ENCODE measurements at places on chromosomes 3 and 15. TPM values are rescaled to one million over a fixed set of nuclear protein-coding genes. Genes with fewer than 3 reads are reported as not detected.

Gene FEM1B
- 56.5 TPM for total RNA-seq

Gene SKOR1
- 2.4 TPM for total RNA-seq

Gene RYR3
- total RNA-seq: 5.3 TPM

Gene HCLS1
- 311 TPM for total RNA-seq

Gene ARNT2
- not detected for total RNA-seq

Gene TMEM115
- 32.4 TPM for total RNA-seq

Gene TGM4
- total RNA-seq: not detected

Gene PIGZ
- total RNA-seq: 0.22 TPM

Gene IQCF5
- not detected for total RNA-seq

Gene INKA1
- 1.8 TPM for total RNA-seq

Gene FBXL22
- 1.4 TPM for total RNA-seq

Gene TLNRD1
- total RNA-seq: 15.9 TPM

Gene PCSK6
- total RNA-seq: 3.0 TPM

Gene CPNE9
- total RNA-seq: 0.35 TPM

DNA sequence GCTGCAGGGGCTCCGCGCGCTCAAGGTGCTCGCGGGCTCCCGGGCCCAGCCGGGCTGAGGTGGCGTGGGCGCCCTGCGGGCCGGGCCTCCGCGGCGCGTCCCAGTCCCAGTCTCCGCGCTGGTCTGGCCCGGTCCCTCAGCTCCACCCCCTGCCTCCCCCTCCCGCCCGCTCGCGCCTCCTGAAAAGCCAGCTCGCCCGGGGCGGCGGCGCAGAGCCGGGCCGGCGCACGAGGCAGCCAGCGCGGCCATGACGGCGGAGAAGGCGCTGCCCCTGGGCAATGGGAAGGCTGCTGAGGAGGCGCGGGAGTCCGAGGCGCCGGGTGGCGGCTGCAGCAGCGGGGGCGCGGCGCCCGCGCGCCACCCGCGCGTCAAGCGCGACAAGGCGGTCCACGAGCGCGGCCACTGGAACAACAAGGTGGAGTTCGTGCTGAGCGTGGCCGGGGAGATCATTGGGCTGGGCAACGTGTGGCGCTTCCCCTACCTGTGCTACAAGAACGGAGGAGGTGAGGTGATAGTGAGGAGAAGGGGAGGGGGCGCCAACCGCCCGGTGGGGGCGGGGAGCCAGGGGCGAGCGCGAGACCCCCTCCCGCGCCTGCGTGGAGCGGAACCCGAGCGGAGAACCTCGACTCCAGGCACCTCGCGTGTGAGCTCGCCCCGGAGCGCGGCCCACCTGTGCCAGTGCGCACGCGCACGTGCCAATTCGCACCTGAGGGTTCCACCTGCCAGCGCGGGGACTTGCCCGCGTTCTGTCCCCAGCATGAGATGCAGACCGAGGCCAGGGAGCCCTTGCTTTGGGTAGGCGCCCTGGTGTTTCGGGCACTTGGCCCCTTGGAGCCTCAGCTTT, at the start of gene SLC6A11:
Gene SLC6A11 (plus strand): TSS at position 210 of the 844 bp plus-strand sequence. CDS start 38 bp downstream, at position 248.
- H3K36me3 ChIP-seq: no peaks in the 10 kb centered on the region
- H3K4me1 ChIP-seq: no peaks in the 10 kb centered on the region
- peaks cover 3% of the 10 kb centered on the region for H3K27me3 ChIP-seq
- H3K27ac ChIP-seq: no peak within 1 kb of the TSS
- no peak for DNase-seq

- no peaks in the 10 kb centered on the region for H3K27me3 ChIP-seq
- no peak for DNase-seq
- H3K36me3 ChIP-seq: no peaks in the 10 kb centered on the region
- no peak overlapping the region for H3K4me3 ChIP-seq
These were observed 353.2 kb upstream of the PROK2 start for GRCh38 chr3:72137865-72138861.

DNA sequence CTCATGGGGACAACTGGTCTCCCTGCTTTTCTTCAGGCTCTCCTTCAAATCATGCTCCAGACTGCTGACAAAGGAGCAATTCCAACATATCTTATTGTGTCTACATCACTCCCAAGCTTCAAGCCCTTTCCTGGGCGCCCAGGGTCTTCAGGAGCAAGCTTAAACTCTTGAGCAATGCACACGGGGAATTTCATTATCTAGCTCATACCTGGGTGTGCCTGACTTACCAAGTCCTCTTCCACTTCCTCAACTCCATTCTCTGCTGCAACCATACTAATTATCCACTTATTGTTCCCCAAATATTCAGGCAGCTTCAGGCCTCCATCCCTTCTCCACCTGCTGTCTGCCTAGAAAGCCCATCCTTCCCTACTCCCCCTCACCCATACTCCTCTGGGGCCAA, 50.6 kb downstream of the B3GNT5 start:
- no peaks in the 10 kb centered on the region for H3K27me3 ChIP-seq
- no peaks in the 10 kb centered on the region for H3K36me3 ChIP-seq
- H3K4me3 ChIP-seq: no peak overlapping the region
- no peaks in the 10 kb centered on the region for H3K4me1 ChIP-seq

- no peak overlapping the region for H3K27ac ChIP-seq
- no peaks in the 10 kb centered on the region for H3K36me3 ChIP-seq
- no peak for DNase-seq
- no peak overlapping the region for H3K4me3 ChIP-seq
These were observed 123.7 kb downstream of the WDR76 start for GRCh38 chr15:43950531-43950930.

GRCh38 chr3:172678068-172678467, 32.8 kb downstream of the NCEH1 start:
- no peaks in the 10 kb centered on the region for H3K36me3 ChIP-seq
- no peak overlapping the region for H3K27ac ChIP-seq
- H3K4me3 ChIP-seq: no peak overlapping the region
- no peaks in the 10 kb centered on the region for H3K27me3 ChIP-seq

GRCh38 chr3:133531981-133532380, 41.5 kb upstream of the CDV3 start:
- no peaks in the 10 kb centered on the region for H3K4me1 ChIP-seq
- no peaks in the 10 kb centered on the region for H3K36me3 ChIP-seq
- no peaks in the 10 kb centered on the region for H3K27me3 ChIP-seq
- no peak for DNase-seq
- no peak overlapping the region for H3K27ac ChIP-seq

GRCh38 chr15:77195586-77195985, 124.7 kb upstream of the TSPAN3 start:
- H3K27ac ChIP-seq: no peak overlapping the region
- no peak overlapping the region for H3K4me3 ChIP-seq
- peaks cover 3% of the 10 kb centered on the region for H3K36me3 ChIP-seq
- H3K4me1 ChIP-seq: no peaks in the 10 kb centered on the region
- DNase-seq: no peak

DNA sequence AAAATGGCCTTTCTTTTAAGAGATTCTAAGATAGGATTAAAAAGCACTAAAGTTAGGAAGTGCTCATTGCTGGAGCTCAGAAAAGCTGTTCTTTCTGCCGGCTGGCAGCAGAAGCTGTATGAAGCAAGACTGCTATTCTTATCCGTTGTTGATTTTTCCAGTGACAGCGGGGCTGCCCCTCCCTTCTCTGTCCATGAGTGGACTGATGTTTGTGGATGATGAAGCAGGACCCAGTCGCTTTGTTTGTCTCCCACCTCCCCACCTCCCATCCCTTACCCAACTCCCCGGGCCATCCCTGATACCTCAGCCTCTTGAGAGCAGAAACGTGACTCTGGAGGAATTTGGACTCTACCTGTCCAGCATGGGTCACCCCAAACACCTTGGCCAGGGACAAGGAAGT, 10.3 kb upstream of the MUSTN1 start:
- no peak overlapping the region for H3K4me3 ChIP-seq
- no peaks in the 10 kb centered on the region for H3K27me3 ChIP-seq
- H3K4me1 ChIP-seq: no peaks in the 10 kb centered on the region
- DNase-seq: no peak
- H3K36me3 ChIP-seq: peaks cover 72% of the 10 kb centered on the region

DNA sequence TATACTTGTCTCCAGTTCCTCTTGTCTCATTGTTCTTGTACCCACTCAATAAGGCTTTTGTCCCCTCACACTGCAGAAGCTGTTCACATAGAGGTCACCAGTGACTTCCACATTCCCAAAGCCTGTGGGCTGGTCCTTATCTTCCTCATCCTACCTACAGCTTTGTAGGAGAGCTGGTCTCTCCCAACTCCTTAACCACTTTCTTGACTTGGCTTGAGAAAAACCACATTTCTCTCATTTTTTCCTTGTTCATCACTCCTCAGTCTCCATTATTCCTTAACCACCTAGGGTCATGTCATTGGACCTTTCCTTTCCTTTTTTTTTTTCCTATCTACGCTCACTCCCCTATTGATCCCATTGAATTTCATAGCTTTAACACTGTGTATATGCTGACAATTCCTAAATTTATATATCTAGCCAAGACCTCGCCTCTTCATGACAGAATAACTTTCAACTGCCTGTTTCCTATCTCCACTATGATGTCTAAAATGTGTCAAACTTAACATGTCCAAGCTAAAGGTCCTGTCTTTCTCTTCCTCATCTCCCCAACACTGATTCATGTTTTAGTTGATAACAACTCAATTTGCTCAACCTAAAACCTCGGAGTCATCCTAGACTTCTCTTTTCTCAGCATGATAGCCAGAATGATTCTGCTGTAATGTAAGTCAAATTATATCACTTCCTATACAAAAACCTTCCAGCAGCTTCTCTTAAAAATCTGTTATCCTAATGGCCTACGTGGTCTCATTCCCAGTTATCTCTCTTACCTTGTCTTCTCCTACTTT, 49.5 kb downstream of the CEP63 start:
- no peaks in the 10 kb centered on the region for H3K27me3 ChIP-seq
- DNase-seq: no peak
- H3K27ac ChIP-seq: no peak overlapping the region
- no peaks in the 10 kb centered on the region for H3K4me1 ChIP-seq

DNA sequence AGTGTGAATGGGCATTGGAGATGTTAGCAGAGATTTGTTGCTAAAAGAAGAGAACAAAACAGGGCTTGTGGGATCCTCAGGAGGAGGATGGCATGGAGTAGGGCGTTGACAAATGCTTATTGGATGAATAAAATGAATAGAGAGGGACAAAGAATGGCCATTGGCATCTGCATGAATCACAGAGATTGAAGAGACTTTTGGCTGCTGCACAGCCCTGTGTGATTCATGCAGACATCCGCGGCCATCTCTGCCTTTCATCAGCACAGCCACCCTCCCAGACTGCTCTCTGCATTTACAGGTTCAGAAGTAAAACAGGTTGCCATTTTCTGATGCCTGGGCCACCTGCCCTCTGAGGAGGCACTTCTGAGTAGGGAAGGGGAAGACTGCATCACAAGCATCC, 397.9 kb downstream of the EPHB1 start:
- H3K36me3 ChIP-seq: no peaks in the 10 kb centered on the region
- DNase-seq: no peak
- no peaks in the 10 kb centered on the region for H3K4me1 ChIP-seq
- H3K4me3 ChIP-seq: no peak overlapping the region

DNA sequence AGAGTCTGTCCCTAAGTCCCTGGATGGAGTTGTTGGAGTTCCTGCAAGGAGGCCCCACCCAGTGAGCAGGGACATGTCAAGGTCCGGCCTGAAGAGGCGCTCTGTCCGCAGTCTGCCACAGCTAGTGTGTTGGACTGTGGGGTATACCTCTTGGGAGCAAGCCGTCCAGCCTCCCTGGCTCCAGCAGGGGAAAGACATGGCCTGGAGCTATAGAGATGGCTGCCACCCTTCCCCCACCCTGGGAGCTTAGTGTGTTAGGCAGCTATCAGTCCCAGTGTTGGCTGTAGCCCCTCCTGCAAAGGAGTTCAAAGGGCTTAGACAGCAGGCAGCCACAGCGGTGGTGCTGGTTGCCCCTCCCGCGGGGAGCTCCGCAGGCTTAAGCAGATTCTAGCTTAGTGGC, 20.3 kb downstream of the IMPG2 start:
- no peak for DNase-seq
- no peak overlapping the region for H3K27ac ChIP-seq
- no peaks in the 10 kb centered on the region for H3K27me3 ChIP-seq
- H3K4me3 ChIP-seq: no peak overlapping the region

DNA sequence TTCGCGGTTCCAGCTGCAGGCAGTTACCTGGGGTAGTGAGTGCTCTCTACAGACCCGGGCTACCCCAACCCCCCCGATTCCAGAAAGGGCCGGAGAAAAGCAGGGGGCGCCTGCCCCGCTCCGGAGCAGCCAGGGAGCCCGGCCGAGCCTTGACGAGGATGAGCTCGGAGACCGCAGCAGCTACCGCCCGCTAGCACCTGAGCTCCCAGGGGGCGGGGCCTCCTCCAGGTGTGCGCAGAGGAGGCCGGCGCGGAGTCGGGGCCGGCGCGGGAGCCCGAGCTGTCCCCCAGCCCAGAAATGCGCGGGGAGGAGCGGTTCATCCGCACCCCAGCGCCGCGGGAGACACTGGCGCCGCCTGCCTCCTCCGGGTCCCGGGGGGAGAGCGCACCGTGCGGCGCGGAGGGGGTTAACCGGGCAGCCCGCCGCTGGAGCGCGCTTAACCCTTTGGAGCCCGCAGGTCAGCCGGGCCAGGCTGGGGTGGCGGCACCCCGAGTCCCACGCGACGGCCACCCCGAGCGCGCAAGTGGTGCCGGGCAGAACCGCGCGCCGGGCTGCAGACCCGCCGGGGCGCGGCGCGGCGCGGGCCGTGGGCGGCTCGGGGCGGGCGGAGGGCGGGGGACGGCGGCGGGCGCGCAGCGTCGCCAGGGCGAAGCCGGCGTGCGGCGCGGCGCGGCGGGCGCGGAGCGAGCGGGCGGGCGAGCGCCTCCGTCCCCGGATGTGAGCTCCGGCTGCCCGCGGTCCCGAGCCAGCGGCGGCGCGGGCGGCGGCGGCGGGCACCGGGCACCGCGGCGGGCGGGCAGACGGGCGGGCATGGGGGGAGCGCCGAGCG, at the start of gene CACNA1D:
Gene CACNA1D (plus strand): TSS at position 649 of the 829 bp plus-strand sequence. CDS start 556 bp downstream, outside the sequence.
- H3K4me1 ChIP-seq: no peaks in the 10 kb centered on the region
- no peak within 1 kb of the TSS for H3K27ac ChIP-seq
- H3K27me3 ChIP-seq: peaks cover 17% of the 10 kb centered on the region

DNA sequence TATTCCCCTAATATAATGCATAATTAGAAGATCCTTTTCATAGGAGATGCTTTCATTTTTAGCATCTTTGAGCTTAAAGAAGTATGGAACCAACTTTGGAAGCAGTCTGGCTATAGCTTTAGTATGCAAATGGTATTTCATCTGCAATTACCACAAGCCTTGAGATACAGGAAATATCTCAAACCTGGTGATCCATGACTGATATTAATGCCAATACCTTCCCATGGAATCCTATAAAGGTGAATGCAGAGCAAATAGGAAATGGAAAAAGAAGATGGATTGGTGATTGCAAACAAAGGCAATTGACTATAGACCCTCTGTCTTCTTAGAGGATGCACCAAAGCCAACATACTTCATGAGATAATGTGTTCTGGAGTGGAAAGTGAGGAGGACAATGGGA, 326.4 kb downstream of the KBTBD8 start:
- DNase-seq: no peak
- H3K27me3 ChIP-seq: no peaks in the 10 kb centered on the region
- H3K4me1 ChIP-seq: no peaks in the 10 kb centered on the region

DNA sequence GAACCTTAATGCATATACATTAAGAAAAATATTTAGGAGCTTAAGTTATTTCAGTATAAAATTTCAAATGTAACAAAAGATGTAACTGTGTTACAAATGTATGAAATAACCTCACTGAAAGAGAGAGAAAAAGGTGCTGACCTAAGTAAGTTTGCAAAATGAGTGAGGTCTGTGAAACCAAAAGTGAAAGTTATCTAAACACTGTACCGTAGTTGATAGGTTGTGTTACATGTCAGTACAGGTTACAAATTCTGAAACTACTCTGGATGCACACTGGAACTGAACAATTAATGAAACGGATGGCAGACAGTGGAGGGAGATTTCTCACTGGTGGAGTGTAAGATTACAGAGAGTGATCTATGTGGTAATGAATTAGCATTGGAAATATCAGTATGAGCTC, 420.7 kb downstream of the ZNF385D start:
- DNase-seq: no peak
- H3K4me1 ChIP-seq: no peaks in the 10 kb centered on the region
- no peak overlapping the region for H3K27ac ChIP-seq
- no peaks in the 10 kb centered on the region for H3K27me3 ChIP-seq
- no peaks in the 10 kb centered on the region for H3K36me3 ChIP-seq

GRCh38 chr3:39178553-39178952, 13.8 kb downstream of the XIRP1 start:
- H3K36me3 ChIP-seq: no peaks in the 10 kb centered on the region
- no peak for DNase-seq

Measured in naive thymus-derived CD4-positive, alpha-beta T cell (primary cell).